ENCODE measurements at places on chromosomes 12 and 14.

GRCh38 chr12:8038659-8039114 is 6.2 kb downstream of the FOXJ2 start:
- DNase-seq = peak; percentile 49

DNA sequence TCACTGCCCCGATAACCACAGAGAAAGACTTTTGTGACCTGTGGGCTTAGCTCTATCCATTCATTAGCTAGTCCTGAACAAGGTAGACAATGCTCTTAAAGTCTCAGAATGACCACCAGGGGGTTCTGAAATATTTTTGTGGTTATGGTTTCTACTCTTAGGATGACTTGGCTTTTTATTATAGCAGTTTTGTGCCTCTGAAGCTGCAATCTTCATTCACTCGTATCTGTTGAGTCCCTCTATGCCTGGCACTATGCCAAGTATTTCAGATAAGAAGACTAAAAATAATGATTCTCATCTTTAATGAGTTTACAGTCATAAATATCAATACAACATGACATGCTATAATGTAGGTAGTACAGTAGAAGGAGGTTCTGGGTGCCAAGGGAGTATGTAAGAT is 130.8 kb upstream of the TRHDE start:
- peak; percentile 12 for DNase-seq

DNA sequence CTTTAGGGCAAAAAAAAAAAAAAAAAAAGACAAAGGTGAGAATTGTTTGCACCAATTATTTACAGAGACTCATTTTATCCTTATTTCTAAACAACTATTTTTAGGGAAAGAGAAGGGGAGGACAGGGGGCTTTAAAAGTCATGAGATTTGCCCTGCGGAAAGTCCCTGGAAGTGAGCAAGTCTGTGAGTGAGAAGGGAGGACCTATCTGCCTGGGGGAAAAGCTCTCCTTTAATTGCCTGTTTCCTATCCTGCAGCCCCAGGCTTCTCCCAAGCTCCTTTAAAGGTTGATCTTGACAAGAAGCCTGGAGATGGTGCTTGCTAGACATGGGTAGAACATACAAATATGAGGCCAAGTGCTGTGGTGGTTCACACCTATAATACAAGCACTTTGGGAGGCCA is 8.3 kb upstream of the CHST11 start:
- DNase-seq = no peak

- DNase-seq = no peak
These were observed 2.1 kb upstream of the DLST start for GRCh38 chr14:74879427-74880182.

GRCh38 chr12:41634091-41634490 is 446.0 kb downstream of the PDZRN4 start:
- DNase-seq = no peak

DNA sequence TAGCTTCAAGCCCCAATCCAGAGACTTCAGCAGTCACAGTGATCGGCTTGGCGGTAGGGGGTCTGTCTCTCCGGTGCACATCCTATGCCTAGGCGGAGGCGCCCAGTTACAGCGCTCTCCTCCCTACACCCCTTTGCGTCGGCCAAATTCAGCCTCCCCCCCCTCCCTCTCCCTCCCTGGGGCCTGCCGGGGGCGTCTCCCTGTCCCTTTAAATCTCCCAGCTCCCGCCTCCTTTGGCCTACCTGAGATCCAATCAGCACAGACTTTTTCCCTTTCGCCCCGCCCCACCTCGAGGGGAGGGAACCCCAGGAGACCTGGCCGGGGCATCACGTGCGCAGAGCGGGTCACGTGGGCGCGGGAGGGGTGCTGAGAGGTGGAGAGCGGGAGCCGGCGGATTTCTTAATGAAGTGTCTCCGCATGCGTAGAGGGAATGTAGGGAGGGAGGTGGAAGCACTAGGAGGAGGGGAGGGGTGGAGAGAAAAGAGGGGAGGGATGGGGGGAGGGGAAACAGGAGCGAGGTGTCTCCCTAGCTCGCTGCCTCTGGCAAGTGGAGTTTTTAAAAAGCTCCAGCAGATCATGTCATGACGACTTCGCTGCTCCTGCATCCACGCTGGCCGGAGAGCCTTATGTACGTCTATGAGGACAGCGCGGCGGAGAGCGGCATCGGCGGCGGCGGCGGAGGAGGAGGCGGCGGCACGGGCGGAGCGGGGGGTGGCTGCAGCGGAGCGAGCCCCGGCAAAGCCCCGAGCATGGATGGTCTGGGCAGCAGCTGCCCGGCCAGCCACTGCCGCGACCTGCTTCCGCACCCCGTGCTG is at the start of gene HOXC13:
Gene HOXC13 (plus strand): TSS at position 506 of the 815 bp plus-strand sequence. CDS start 76 bp downstream, at position 582.
- DNase-seq = peak; percentile 92

GRCh38 chr12:106273491-106273890 is 25.7 kb upstream of the CKAP4 start:
- no peak for DNase-seq

DNA sequence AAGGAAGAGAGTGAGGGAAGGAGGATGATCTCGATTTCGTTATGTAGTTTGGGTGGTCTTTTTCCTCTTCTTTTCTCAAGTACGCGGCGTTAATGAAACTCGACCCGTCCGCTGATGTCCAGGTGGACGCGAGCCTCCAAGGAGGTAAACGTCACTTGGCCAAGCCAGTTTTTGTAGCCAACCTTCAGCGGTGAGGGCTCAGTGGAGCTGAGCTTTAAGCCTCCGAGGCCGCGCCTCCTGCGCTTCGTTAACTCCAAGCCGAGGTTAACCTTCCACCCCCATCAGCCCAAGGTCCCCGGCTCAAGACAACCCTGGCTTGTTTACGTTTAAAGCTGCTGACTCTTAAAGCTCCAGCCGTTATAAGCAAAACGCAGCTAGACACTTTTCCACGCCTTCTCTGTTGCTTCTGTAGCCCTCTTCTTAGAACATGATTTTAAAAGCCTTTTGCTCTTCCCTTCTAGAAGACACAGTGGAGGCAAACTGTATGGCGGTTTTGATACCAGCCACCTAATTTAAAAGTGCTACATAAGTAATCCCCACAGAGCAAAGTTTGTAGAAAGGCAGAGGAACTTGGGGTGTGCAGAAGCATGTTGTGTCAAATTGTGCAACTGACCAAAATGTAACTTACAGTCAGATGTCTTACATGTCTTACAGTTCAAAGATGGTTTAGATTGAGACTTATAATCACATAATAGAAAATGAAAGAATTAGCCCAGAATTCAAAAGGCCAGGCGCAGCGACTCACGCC is 923 bp upstream of the ITPR2 start:
- DNase-seq = peak; percentile 73

GRCh38 chr12:24808651-24809050 is 140.2 kb downstream of the BCAT1 start:
- no peak for DNase-seq

DNA sequence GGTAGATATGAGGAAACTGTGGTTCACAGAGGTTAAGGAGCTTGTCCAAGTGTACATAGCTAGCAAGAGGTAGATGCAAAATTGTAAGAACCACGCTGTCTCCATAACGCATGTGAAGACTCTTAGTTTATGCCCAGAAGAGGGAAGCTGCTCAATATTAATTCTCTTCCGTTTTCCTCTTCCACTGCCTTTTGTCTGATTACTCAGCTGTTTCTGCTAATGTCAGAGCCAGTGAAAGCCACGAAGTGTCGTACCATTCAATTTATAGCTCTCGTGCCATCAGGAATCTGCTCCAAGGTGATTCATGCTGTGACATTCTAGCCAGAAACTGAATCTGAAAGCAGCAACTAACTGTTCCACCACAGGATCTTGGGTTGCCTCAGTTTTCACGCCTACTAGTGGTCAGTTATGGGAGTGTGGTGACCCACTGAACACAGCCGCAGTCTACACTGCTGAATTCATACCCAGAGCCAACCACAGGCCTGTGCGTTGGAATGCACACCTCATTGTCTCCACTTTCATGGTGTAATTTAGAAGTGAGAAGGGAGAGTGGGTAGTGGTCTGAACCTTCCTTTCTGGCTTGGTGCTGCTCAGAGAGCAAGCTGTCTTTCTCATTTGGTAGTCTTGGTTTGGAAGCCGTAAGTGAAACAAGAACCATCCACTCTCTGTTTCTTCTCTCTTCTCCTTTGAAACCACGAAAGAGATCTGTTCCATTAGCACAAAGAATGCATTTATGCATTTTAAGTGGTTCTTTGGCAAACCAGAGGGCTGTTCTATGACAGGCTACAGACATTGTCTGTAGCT is 74.2 kb upstream of the NAP1L1 start:
- peak; percentile 38 for DNase-seq

- no peak for DNase-seq
These were observed 32.8 kb downstream of the TSHR start for GRCh38 chr14:80988192-80988591.

DNA sequence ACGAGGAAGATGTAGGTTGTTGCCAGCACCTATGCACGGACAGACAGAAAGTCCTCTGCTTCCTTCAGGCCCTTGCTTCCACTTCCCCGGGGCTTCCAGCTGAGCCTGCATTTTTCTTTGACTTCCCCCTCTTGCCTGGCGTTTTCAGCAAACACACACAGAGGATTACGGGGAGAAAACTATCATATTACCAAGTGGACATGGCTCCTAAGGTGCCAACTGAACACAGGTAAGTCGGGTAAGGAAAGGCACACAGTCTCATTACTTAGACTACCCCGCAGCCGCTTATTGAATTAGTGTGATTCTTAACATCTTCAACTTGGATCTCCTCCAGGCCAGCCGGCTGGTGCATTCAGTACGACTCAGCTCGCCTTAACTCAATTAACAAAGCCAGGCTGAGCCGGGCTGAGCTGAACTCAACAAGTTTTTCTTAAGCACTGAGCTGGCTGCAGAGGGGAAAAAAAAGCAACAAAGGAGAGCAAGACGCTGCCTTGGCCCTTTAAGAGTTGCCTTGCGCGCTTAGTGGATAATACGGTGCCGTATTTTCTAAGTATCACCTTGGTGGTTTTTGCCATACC is 19.2 kb upstream of the MAP1LC3B2 start:
- peak; percentile 94 for DNase-seq

- DNase-seq = no peak
These were observed 783 bp upstream of the TUBA1B start for GRCh38 chr12:49131894-49132461.

DNA sequence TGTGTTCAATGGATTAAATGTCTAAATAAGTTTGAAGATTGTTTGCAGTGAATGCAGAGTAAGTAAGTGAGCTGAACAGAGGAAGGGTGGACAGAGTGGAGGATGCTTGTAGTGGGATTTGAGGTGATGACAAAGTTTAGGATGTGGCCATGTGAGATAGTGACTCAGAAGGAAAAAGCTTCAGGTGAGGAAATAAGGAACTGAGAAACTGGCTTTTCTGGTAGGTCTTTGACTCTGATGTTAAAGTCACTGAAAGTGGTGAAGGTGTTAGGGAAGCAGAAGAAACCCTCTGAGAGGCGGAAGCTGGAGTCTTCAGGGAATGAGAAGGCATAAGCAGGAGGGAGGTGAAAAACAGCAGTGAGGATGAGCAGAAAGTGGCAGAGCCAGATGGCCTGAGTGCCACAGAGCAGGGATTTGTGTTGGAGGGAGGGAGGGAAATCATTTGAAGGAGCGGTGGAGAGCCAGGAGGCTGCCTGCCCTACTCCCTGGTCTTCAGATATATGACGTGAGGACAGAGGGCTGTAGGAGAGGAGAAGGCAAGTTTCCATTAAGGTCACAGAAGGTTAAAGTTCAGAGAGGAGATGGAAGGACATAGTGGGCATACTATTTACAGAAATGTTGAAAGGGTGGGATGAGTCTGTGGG is 24.8 kb downstream of the RGS6 start:
- DNase-seq = no peak

DNA sequence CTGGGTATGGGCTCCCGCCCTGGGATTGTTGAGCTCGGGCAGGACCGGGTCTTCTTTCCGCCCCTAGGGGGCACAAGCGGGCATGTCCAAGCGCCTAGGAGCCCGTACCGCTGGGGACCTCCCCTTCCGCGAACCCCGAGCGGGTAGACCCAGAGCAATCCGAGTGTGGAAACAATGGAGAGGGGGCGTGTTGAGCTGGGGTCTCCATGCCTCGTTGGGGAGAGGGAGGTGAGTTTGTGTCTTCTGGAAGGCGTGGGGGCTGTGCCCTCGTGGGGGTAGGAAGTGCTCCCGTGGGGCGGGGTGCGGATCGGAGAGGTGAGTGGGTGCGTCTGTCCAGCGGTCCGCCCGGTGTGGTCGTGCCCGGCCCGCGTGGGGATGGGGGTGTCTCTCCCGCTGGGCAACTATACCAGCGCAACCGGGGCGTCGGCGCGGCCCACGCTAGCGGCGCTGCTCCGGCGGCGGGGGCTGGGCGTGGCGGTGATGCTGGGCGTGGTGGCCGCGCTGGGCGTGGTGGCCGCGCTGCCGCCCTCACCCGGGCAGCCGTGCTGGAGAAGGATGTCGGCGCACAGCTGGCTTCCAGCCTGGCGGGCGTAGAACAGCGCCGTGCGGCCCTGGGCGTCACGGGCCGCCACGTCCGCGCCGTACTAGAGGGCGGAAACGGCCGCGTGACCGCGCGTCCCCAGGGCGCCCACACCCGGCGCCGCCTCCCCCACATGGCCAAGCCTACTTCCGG is 12.2 kb downstream of the AGAP2 start:
- no peak for DNase-seq

- no peak for DNase-seq
These were observed 66.2 kb downstream of the IRF2BPL start for GRCh38 chr14:76962303-76962660.

DNA sequence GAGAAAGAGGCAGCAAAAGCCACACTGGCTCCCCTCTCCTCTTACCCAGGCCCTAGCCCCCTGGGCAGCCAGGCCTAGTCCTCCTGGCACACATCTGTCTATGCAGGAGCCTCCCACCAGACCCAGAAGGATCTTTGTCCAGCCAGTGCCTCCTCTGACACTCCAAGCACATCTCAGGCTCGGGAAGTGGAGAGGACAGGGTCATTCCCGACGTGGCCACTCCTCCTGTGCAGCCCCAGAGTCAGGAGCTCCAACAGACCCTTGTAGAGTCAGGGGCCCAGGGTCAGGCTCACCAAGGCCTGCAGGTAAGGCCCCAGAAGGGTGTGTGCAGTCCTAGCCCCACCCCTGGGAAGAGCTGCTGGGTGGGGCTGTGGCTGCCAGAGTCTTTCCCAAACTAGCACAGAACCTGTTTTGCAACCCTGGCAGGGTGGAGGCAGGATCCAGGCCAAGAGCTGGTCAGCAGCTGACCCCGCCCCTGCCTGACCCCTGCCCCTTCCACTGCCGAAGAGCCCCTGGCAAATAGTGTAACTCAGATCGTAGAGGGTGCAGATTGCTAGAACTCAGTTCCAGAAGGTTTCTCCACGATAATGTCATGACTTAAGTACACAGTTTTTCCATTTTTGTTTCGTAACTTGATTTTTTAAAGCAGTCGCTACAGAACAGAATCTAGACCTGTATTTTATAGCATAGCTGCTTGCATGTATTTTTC is 26.6 kb upstream of the PNMA1 start:
- no peak for DNase-seq

- DNase-seq = no peak
These were observed 623.3 kb downstream of the C12orf50 start for GRCh38 chr12:87405918-87406317.

DNA sequence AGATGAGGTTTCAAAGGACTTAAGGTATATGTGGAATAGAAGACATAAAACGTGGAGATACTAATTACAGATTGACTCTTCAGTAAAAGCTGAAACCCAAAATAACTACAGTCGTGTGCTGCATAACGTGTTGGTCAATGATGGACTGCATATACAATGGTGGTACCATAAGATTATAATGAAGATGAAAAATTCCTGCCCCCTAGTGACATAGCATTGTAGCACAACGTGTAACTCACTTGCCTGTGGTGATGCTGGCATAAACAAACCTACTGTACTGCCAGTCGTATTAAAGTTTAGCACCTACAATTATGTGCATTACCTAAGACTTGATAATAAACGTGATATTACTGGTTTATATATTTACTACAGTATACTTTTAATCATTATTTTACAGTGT is 150.3 kb downstream of the LRRK2 start:
- no peak for DNase-seq

Measured in SK-N-DZ (cell line).